SJSA1 (cell line): ENCODE measurements at places on chromosomes 3 and 15.

DNA sequence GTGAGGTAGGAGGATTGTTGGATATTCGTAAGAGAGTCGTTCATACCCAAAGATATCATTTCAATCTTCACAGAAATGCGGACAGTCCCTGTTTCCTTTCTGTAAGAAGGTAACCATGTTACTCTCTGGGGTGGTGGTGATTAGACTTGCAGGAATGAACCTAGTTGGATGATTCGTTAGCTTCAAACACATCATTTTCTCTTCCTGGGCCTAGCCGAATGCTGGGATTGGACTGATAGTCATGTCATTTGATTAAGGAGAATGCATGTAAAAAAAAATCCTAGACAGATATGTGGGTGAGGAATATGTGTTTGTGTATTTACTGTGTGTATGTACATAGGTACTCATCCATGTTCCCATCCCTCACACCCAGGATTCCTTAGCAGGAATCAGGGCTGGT, 12.4 kb downstream of the SLCO3A1 start:
- no peak for DNase-seq

- no peak for DNase-seq
Measured at GRCh38 chr3:188309437-188310269, 155.7 kb downstream of the LPP start.

DNA sequence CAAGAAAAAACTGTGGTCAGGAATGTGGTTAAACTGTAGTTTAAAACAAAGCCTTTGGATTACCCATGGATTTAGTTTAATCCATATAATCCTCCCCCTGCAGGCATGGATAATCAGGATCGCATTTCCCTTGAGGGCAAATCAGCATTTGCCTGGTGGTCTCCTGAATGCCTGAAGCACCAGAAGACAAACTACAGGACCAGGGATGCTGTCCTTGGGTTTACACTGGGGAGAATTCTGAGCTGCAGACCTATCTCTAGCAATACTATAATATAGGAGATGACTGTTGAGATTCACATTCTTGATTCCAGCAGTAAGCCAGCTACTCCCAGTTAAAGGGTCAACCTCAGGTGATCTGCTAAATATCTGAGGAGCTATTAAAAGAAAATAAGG, 10.6 kb downstream of the PIK3CB start:
- no peak for DNase-seq

DNA sequence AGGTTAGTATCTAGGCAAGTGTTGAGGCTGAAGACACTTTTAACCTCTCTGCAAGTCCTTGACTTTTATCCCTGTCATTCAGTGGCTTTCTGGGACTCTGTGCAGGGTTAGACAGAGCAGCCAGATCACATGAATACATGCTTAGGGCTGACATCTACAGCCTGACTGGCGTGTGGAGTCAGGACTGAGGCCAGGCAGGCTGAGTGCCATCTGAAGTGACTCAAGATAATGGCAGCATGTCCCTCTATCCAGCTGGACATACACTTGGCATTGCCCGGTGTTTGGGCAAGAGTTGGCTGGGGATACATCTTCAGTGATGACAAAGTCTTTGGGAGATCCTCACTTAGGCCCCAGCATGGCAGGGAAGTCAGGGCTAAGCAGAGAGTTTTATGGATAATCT, 22.4 kb downstream of the DUOX2 start:
- DNase-seq = no peak

DNA sequence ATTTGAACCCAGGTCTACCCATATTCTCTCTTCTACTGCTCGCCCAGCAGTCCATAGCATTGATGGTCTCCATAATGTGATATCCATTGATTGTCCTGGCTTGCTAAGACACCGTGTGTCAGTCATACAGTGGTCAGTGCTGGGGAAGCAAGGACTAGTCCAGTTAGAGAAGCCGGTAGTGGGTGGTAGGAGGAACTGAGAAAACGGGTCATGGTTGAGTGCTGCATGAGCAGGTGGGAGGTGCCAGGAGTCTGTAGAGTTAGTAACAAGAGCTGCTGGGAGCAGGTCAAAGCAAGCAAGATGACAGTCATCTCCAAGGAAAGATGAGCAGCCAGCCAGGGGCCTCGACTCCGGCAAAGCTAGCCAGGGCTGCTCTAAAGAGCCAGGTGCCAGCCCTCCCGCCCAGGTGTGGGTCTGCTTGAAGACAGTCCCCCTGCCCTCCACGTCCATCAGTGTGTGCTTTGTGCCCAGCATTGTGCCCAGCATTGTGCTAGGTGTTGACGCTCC, 29.5 kb upstream of the USP3 start:
- no peak for DNase-seq

DNA sequence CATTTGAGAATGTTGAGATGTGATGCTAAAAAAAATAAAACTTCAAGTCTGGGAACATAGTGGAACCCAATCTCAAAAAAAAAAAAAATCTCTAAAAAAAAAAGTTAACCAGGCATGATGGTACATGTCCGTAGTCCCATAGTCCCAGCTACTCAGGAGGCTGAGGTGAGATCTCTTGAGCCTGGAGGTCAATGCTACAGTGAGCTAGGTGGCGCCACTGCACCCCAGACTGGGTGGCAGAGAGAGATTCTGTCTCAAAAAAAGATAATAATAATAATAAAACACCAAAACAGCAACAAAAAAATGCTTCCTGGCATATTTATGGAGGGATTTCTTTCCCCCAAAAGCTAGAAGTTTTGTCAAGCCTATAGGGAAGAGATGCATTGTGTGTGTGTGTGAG, 361.6 kb downstream of the ROBO1 start:
- DNase-seq = no peak

DNA sequence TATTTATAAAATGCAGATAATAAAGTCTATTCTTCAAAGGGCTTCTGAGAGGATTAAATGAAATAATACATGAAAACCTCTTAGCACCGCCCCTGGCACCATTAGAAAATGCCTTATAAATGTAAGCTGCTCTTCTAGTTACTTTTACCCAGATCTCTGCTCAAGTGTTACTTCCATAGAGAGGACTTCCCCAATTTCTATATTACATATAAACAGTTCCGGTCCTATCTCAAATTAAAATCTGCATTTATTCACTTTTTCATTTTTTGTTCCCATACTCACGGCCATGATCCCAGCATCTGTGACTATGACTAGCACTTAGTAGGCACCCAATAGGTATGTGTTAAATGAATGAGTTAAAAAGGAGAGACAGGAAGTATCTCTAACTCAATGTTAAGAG, 890.9 kb upstream of the CFAP20DC start:
- DNase-seq = no peak

DNA sequence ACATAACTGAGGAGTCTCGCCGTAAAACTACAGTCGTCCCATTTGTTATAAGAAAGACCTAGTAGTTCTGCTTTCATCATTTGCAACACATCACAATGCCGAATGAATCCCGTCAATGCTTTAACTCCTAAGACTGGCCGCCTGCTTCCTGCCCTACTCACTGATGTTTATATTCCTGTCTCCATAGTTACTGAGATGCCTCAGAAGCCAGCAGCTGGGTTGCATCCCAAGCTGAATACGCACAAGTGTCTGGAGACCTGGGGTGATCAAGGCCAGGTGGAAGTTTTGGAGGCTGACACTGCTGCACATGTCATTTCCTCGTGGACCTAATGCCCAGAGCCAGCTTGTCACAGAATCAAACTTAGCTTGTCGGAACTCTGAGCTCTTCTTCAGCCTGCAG, 95.2 kb upstream of the UBE2E1 start:
- no peak for DNase-seq

- DNase-seq = no peak
Measured at GRCh38 chr3:159830523-159831154, 158.0 kb upstream of the IL12A start.

DNA sequence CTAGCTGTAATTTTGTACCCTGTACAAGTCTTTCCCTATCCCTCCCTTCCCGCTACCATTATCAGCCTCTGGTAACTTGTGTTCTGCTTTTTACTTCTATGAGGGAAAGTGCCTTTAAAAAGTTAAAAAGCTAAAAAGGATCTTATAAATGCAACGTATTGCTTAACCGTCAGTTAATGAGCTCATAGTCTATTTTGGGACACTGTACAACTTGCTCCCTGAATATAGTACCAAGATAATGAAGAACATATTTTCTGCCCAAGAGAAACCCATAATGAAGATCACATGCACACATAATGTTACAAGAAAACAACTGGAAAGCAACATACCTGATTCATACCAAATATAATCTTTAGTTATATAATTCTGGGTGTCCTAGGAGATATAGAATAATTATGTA, 22.6 kb downstream of the ZIC1 start:
- no peak for DNase-seq
